Hepatocyte (in vitro differentiated cells): ENCODE measurements at places on chromosomes 12 and 14. TPM values are rescaled to one million over a fixed set of nuclear protein-coding genes. Genes with fewer than 3 reads are reported as not detected.

DNA sequence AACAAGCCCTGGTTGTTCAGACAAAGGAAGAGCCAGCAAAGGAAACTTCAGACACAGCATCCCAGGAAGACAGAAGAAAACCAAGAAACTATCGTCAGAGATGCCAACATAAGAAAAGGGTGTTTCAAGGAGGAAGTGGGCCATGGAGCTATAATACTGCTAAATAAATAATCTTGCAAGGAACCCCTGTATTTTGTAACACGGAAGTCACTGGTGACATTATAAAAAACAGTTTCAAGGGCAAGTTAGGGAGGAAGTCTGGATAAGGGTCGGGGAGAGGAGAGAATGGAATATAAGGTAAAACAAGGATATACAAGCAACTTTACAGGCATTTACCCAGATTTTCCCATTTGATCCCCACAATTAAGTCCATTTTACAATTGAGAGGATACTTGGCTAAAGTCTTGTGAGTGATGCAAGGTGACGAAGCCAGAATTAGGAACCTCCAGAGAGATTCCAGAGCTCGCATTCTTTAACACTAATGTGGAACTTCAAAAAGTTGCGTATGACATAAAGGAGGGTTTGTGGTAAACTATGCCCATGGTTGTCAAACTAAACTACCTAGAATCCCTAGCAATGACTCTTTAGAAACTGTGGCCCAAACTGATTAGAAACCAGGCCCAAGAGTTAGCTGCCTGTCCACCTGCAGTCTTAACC lies 46.4 kb downstream of the PPM1H start:
- no peak for DNase-seq

DNA sequence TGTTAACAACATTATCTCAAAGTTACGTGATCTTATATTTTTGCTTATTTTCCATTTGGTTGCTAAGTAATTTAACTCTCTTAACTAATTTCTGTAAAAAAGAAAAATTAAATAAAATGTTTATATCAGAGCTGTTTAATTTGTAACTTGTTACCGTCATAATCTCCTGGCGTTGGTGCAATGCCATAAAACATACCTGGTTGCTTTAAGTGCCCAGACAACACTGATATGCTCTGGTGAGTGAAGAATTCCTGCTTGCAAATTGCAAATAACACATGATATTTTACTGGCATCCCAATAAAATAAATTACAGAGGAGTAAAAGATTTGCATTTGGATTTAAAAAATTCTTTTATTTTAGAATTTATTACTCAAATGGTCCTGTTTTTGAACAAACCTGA lies 640.1 kb upstream of the MIS18BP1 start:
- DNase-seq = no peak

DNA sequence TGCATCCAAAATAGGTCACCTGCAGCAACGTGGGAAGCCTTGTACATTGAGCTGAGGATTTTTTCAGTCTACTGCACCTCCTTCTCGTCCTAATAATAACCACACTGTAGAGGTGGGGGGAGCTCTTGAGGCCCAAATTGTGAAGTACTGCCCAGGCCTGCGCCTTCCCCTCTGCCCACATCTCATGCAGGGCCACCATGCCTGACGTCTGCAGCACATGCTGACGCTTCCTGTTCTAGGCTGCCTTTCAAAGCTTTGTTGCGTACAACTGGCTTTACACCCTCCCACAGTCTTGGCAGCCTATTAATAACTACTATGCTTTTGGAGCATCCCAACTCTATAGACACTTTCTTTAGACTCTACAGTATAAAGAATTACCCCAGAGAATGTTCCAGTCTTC lies 26.5 kb upstream of the TTC7B start:
- no peak for DNase-seq

DNA sequence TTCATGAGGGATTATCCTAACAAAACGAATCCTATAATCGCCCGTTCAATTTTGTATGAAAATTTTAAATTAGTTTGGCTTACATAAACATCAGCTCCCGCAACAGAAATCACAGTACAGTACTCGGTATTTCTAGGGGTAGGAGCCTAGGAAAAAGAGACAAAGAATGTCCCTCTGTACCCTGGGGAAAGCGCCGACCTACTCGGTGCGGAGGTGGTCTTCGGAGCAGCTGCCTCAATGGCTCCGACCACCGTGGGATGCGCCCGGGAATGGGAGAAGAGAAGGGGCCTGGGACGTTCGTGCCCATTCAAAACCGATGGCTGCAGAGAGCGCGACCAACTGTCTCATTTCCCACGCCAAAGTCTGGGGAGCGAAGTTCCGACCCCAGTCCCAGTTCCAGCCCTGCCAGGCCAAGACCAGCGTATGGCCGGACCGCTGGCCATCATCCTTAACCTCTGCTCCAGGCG lies 618 bp downstream of the GNPNAT1 start:
- DNase-seq = no peak

DNA sequence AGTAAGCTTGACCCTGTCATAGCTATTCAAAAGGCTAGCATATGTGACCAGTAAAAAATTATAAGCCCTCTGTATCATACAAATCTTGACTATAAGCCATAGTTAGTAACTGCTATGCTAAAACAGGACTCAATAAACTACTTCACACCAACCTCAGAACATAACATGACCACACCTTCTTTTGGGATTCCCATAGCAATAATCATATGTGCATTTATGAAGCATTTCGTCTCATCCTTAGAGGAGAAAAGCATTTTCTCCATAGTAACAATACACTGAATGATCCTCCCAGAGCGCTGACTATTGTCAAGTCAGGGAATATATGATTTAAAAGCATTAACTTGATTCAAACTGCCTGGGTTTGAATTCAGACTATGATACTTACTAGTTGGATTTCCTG lies 46.2 kb downstream of the GRIN2B start:
- DNase-seq = no peak

DNA sequence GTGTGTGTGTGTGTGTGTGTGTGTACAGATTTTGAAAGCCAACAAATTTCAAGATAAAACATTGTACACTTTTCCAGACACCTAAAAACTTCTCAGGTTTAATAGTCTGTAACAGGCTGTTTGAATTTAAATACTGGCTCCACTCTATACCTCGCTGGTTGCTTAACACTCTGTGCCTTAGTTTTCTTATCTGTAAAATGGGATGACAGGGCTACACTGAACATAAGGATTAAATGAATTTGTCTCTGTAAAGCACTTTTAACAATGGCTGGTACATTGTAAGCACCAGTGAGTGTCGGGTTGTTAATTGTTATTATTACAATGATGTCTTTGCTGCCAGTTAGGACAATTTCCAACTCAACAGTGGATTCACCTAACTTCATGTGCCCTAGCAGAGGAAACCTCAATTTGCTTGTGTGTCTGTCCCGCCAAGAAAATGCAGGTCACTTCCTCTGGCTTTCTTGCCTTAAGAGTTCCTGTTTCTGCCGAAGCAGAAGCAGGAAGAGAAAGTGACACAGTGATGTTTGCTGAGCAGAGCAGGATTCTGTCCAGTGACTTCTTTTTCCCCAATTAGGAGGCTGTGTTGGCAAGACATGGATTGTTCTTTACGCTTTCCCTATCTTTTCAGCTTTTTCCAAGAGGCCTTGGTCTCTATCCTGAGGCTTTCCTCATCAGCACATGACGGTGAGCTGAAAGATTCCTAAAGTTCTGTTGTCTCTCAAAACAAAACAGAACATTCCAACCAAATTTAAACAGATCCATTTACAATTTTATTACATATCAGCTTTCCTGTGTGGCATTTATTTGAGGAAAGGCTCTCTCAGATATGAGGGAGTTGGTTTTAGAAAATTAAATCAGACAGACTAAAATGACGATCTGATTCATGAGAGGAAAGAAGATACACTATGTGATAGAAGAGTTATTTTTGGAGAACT lies 154.1 kb upstream of the ATP2B1 start:
- no peak for DNase-seq

GRCh38 chr12:9868311-9868801 lies 798 bp downstream of the CLEC2B start:
- no peak for DNase-seq

- no peak for DNase-seq
These were observed 15.3 kb downstream of the UBE2N start for GRCh38 chr12:93426412-93426805.

- DNase-seq = no peak
These were observed 51.5 kb upstream of the CMKLR1 start for GRCh38 chr12:108390495-108391203.

GRCh38 chr12:110906083-110906482 lies 14.3 kb downstream of the MYL2 start:
- DNase-seq = no peak

GRCh38 chr12:9756706-9757105 lies 4.0 kb downstream of the CD69 start:
- no peak for DNase-seq

DNA sequence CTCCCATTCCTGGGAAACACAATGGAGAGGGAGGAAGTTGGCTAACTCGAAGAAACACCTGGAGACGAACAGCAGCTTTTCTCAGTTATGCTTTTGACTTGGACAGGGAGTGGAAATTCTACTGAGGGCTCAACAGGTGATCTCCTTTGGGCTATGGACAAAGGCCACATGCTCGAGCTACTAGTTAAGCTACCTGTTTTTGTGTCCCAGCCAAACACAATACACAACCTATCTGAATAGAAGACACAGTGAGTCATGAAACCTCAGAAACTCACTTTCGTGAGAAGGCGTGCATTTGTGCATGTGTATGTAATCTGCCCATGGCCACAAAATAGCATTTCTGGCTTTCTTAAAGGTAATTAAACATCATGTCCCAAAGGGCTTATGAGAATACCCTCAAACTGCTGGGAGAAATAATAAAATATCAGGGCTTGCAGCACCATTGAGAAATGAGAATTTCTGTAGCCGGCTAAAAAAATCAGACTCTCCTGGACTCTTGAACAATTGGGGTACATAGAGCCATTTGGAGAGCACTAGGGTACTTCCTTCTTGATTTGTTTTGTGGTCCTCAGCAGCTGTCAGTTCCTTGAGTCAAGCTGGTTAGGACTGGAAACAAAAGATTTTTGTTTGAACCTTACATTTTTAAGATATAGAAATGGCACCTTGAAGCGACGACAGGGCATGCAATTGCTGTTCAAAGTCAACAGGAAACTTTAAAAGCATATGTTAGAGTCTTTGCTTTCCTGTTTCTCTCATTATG lies 85.5 kb upstream of the PTHLH start:
- no peak for DNase-seq

DNA sequence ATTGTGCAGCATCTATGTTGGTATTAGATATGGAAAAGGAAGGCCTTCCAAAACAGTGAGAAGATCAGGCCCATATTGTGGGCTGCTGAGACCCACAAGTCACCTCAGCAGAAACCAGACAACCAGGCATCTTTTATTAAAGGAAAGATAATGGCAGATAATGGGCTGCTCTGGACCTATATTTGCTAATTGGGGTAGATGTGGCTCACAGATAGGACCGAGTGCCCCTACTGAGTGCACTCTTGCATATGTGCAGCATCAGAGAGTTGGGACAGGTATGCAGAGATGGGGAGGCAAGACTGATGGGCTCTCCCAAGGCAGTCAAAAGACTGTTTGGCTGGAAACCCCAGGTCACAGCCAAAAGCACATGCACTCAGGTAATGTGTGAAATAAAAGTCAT lies 149.8 kb upstream of the GZMB start:
- DNase-seq = no peak

- no peak for DNase-seq
These were observed 106.9 kb downstream of the PRKCH start for GRCh38 chr14:61428261-61428660.

DNA sequence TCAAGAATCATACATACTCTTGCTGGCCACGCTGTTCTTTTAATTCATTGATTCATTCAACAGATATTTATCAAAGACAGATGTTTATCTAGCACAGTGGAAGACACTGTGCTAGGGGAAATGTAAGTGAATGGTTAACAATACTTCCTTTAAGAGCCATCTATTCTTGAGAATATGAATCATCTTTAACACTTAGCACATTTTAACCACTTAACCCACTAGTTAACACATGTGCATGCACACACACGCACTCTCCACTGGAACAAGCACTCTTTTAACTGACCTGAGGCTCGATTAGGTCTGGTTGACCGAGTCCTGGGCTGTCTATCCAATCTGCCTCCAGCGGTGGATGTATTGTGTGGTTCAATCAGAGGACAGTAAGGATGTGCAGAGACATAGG lies 34.6 kb downstream of the LMNTD1 start:
- no peak for DNase-seq

DNA sequence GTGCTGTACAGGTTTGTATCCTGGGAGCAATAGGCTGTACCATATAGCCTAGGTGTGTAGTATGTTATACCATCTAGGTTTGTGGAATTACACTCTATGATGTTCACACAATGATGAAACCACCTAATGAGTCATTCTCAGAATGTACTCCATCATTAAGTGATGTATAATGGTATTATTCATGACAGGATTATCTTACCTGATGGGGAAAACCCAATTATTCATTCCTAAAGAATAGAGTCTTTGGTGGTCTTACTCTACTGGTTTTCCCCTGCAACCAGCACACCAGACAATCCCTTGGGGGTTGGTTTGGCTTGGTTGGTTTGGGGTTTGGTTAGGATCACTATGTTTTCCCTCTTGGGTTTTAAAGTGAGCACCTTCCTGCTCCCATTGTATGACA lies 12.6 kb upstream of the OR10P1 start:
- DNase-seq = no peak

DNA sequence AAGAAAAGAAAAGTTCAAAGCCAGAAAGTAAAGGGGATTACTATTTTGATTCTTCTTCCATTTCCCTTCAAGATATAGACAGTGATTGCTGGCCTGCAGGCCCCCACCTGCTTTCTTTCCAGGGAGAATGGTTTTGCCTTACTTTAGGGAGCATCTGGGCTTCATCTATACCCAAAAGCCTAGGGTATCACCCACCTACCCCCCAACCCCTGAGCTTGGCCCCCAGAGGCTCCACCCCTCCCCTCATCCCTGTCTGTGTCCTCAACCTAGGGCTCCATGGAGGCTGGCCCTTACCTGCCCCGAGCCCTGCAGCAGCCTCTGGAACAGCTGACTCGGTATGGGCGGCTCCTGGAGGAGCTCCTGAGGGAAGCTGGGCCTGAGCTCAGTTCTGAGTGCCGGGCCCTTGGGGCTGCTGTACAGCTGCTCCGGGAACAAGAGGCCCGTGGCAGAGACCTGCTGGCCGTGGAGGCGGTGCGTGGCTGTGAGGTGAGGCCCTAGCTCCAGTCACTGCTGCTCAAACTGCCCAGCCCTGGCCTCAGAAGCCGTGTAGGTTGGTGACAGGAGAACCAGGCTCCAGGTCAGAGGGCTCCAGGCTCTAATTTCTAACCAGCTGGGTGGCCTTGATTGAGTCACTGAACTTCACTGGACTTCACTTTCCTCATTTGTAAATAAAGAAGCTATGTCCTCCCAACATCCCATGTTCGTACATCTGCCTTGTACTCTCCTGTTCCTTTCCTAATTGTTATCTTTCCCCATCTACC lies 13.6 kb downstream of the ARHGEF40 start:
- DNase-seq = no peak

GRCh38 chr12:107405436-107405835 lies 280.2 kb upstream of the PWP1 start:
- no peak for DNase-seq

GRCh38 chr14:93735206-93735605 lies 53.1 kb downstream of the PRIMA1 start:
- DNase-seq = no peak

TAS2R43 gene
- 0.44 and 0.69 TPM in 2 replicates for polyA plus RNA-seq

GALNT6 gene
- polyA plus RNA-seq = 30.7 and 33.3 TPM in 2 replicates

GPR162 gene
- polyA plus RNA-seq = 2.3 and 6.2 TPM in 2 replicates

ACSS3 gene
- 8.0 and 8.5 TPM in 2 replicates for polyA plus RNA-seq

HPD gene
- 9.2 and 20.9 TPM in 2 replicates for polyA plus RNA-seq

PMEL gene
- polyA plus RNA-seq = 27.9 and 34.2 TPM in 2 replicates

RASSF3 gene
- polyA plus RNA-seq = 5.1 and 7.8 TPM in 2 replicates

TRIP11 gene
- polyA plus RNA-seq = 39.2 TPM in 2 replicates

CREBL2 gene
- 7.2 and 11.4 TPM in 2 replicates for polyA plus RNA-seq

RNASE3 gene
- 0.50 and 0.52 TPM in 2 replicates for polyA plus RNA-seq

NYNRIN gene
- polyA plus RNA-seq = 34.4 and 34.5 TPM in 2 replicates

KRT2 gene
- polyA plus RNA-seq = not detected in 2 replicates

CATSPERB gene
- polyA plus RNA-seq = 0.93 and 3.5 TPM in 2 replicates

PTCSC3 gene
- polyA plus RNA-seq = not detected in 2 replicates
